ENCODE measurements at places on chromosomes 16 and 17. TPM values are rescaled to one million over a fixed set of nuclear protein-coding genes. Genes with fewer than 3 reads are reported as not detected.
A peak's percentile ranks its signal among the peaks of the same experiment; 100 is the strongest.

GRCh38 chr17:15213381-15214087 is 51.6 kb downstream of the PMP22 start:
- no peaks in the 10 kb centered on the region for H3K36me3 ChIP-seq
- peak; percentile 39 for DNase-seq
- H3K4me3 ChIP-seq, result no peak overlapping the region
- no peaks in the 10 kb centered on the region for H3K4me1 ChIP-seq
- no peaks in the 10 kb centered on the region for H3K27me3 ChIP-seq

- peaks cover 47% of the 10 kb centered on the region for H3K4me1 ChIP-seq
- DNase-seq, result no peak
- no peaks in the 10 kb centered on the region for H3K27me3 ChIP-seq
- no peak overlapping the region for H3K27ac ChIP-seq
Observed at GRCh38 chr17:57315061-57316015, 59.0 kb downstream of the MSI2 start.

GRCh38 chr16:19909750-19910322 is 25.2 kb upstream of the GPRC5B start:
- no peaks in the 10 kb centered on the region for H3K36me3 ChIP-seq
- H3K4me3 ChIP-seq, result no peak overlapping the region
- no peak overlapping the region for H3K27ac ChIP-seq

DNA sequence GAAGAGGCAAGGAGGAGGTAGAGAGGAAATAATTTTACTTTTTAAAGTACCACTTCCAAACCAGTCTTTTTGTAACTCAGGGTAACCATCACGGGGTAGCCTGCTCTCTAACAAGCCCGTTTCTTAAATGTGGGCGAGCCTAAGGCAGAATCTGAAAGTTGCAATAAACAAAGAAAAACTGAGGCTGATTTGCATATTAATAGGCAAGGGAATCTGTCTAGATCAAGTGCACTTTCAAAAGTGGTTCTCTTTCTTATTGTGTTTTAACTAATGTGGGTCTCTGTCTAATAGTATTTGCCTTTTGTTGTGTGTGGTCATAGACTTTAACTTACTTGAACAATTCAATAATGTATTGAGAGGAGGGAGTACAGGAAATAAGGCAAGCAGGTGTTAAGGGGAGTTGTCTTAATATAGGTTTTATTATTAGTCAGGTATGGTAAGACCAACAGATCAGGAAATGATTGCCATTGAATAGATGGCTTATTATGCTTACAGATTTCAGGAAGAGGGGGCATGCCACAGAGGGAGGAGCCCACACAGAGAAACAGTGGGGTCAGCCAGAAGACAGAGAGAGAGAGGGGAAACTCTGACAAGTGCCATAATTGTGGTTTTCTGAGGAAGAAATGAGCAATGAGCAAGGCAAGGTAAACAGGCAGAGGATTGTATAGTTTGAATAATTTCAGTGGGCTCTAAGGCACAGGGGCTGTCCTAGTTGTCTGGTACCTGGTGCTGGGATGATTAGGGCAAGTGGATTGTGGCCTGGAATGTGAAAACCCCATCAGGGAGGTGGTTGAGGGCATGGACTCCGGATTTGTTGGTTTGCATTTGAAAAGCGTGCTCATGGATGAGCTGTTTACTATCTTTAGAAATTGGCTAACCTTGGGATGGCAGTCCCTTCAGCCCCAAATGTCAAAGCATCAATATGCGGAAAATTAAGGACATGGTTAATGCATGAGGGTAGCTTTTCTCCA is 237.2 kb downstream of the TOX3 start:
- DNase-seq, result no peak
- H3K27me3 ChIP-seq, result no peaks in the 10 kb centered on the region
- no peak overlapping the region for H3K4me3 ChIP-seq

DNA sequence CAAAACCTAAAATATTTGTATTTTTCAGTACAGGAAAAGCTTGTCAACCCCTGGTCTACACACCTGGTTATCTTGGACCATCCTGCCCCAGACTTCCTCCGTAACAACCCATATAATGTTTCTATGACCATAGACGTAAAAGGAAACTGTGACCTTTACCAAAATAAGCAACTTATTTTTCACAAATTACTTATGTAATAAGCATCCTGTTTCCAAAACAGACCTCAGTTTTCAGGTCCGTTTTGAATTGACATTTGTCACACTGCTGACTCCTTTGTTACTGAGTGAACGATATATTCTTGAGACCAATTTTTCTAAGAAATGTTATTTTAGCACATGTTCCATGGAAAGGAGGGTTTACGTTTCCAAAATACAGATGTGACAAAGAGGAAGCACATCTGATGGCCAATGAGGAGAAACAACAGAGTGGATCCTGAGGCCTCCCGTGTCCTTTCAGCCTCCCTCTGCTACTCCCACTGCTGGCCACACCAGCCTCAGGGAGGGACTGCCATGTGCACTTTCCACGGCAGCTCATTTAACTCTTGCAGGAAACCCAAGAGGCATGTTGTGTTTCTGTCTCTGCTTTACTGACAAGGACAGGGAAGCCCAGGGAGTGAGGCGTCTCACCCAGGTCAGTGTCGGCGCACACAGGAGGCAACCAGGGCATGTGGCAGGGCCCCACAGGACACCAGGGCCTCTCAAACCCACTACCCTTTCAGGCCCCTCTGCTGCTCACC is 20.1 kb upstream of the ALDH3A1 start:
- H3K36me3 ChIP-seq, result peaks cover 16% of the 10 kb centered on the region
- DNase-seq, result no peak
- no peaks in the 10 kb centered on the region for H3K27me3 ChIP-seq
- no peak overlapping the region for H3K27ac ChIP-seq
- no peak overlapping the region for H3K4me3 ChIP-seq
- peaks cover 12% of the 10 kb centered on the region for H3K4me1 ChIP-seq

DNA sequence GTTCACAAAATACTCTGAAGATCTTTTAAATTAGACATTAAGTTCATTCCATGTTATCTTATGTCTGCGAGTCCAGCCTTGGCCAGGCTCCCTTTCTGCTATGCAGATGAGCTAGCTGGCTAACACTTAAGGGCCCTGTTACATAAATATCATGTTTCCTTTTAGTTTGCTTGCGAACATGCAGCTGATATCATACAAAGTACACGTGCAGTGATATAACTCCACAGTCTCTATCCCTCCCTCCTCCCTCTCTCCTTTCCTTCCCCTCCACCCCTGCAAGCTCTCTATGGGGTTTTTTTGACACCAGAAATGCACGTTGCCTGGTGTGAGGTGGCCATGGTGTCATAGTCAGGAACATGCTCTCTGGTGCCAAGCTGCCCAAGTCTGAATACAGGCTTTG is 46.1 kb downstream of the ARHGAP17 start:
- DNase-seq, result no peak
- H3K4me3 ChIP-seq, result no peak overlapping the region
- H3K36me3 ChIP-seq, result peaks cover 66% of the 10 kb centered on the region
- H3K27ac ChIP-seq, result no peak overlapping the region

GRCh38 chr17:66900126-66901010 is 64.1 kb upstream of the CACNG4 start:
- H3K27ac ChIP-seq, result no peak overlapping the region
- peak; percentile 56 for DNase-seq
- H3K4me3 ChIP-seq, result no peak overlapping the region
- H3K36me3 ChIP-seq, result no peaks in the 10 kb centered on the region
- peaks cover 14% of the 10 kb centered on the region for H3K4me1 ChIP-seq

GRCh38 chr17:48731355-48731754 is 2.8 kb upstream of the HOXB13 start:
- no peak for DNase-seq
- H3K4me3 ChIP-seq, result no peak overlapping the region
- no peaks in the 10 kb centered on the region for H3K36me3 ChIP-seq
- H3K4me1 ChIP-seq, result peaks cover 22% of the 10 kb centered on the region
- H3K27me3 ChIP-seq, result peaks cover 100% of the 10 kb centered on the region

DNA sequence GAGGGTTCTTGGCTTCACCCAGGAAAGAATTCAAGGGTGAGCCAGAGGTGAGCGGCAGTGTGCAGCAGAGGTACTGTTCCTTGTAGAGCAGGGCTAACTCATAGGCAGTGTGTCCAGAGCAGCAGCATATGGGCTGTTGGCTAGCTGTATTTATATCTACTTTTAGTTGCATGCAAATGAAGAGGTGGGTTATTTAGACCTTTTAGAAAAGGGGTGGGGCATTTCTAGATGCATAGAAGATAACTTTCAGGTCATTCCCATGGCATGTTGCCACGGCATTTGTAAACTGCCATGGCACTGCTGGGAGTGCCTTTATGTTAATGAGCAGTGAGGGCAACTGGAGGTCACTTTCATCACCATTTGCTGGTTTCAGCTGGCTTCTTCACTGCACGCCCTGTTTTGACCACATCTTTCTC is 141.0 kb downstream of the STX8 start:
- no peaks in the 10 kb centered on the region for H3K36me3 ChIP-seq
- no peaks in the 10 kb centered on the region for H3K4me1 ChIP-seq
- no peak overlapping the region for H3K4me3 ChIP-seq
- H3K27me3 ChIP-seq, result no peaks in the 10 kb centered on the region

DNA sequence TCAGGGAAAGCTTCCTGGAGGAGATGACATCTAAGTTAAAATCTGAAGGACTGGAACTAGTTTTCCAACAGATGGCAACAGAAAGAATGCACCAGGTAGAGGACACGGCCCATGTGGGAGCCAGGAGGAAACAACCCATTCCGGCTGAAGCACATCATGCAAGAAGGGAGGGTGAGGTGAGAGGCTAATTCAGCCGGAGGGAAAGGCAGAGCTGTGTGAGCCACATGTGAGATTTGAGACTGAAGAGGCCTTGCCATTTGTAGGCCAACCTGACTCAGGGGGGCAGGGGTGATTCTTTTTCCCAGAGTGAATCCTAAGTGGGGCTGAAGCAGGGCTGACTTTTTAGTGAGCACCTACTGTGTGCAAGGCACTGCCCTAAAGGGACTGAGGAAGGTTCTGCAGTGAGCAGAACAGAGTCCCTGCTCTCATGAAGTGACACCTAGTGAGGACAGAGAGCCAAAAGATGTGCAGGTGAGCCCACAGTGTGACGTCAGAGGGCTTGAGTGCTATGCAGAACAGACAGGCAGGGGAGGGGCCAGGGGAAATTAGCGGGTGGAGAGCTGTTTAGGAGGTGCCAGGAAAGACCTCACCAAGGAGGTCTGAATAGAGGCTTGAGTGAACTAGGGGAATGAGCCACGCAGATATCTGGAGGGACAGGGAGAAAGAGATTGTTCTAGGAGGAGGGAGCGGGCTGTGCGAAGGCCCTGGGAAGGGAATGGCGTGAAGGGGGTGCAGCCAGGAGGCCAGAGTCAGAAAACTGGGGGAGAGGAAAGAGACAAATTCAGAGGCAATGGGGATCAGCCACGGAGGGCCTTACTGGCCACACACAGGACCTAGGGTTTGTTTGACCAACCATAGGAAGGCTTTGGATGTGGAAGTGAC is 19.8 kb upstream of the IL21R start:
- no peaks in the 10 kb centered on the region for H3K36me3 ChIP-seq
- no peaks in the 10 kb centered on the region for H3K4me1 ChIP-seq
- no peaks in the 10 kb centered on the region for H3K27me3 ChIP-seq
- H3K27ac ChIP-seq, result no peak overlapping the region
- H3K4me3 ChIP-seq, result no peak overlapping the region

NUPR1 gene
- 54.2 TPM for total RNA-seq

EFNB3 gene
- total RNA-seq, result 39.9 TPM

ANKS4B gene
- 0.11 TPM for total RNA-seq

PRAC2 gene
- not detected for total RNA-seq

ATP2A3 gene
- total RNA-seq, result 4.0 TPM

Measured in spinal cord (tissue), 10 donors.